ENCODE measurements at places on chromosomes 5 and 9.

- DNase-seq = peak; percentile 84
Measured at GRCh38 chr9:134663753-134664415, 22.3 kb downstream of the COL5A1 start.

- peak; percentile 63 for DNase-seq
Measured at GRCh38 chr9:121447321-121447834, 52.3 kb downstream of the GGTA1 start.

- no peak for DNase-seq
Measured at GRCh38 chr9:706606-707459, 134.7 kb upstream of the DMRT1 start.

DNA sequence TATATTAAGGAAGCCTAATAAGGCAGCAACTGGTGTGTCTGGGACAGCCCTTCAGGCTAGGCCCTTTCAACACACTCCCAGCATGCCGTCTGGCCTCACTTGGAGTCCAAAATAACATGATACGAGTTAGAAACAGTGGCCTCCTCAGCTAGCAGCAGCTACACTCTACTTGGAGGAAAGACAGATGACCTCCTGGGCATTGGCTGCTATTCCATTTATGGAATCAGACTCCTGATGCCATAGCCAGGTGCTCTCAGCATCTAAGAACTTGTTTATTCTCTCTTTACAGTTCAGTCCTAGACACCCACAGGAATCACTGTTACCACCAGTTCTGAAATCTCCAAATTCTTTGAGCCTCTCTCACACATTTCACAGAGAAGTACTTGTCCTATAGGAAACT, 31.8 kb downstream of the RUSC2 start:
- peak; percentile 44 for DNase-seq

DNA sequence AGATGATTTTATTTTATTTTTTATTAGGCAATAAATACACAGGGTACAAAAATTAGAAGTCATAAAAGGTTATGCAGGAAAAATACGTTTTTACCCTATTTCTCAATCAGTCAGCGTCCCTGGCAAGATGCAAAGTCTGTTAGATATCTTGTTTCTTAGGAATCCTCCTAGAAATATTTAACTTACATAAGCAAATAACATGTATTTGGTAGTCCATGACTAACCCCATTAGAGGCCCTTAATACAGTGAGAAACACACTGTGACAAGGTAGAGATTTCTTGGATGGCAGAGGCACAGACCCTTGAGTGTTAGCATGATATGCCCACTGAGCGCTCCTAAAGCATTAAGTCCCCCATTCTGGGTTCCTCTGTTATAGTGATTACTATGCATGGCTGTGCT, 121.2 kb upstream of the ADAMTSL1 start:
- no peak for DNase-seq

DNA sequence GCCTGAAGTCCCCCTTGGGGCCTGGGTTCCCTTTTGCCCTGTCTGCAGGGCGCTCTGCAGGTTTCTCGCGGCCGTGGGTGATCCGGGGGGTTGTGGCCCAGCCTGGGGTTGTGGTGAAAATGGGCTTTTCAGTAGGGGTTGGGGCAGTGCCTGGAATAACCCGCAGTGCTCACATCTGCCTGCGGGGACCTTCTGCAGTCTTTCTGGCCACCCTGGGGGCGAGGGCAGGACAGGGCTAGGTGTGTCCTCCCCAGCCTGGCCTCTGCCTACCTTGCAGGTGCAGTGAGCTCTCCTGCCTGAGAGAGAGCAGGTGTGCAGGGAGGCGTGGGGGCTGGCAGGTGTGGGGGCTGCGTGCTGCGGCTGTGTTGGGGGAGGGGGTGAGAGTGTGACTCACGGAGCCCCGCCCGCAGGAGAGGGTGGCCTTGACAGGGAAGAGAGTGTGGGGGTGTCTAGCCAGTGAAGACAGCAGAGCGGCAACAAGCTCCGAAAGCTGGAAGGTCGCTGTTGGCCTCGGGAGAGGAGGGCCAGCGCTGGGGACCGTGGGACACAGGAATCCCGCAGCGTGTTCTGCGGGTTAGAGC, 131.4 kb downstream of the MRPL36 start:
- no peak for DNase-seq

- DNase-seq = no peak
Measured at GRCh38 chr5:131758520-131758900, 38.3 kb downstream of the FNIP1 start.

DNA sequence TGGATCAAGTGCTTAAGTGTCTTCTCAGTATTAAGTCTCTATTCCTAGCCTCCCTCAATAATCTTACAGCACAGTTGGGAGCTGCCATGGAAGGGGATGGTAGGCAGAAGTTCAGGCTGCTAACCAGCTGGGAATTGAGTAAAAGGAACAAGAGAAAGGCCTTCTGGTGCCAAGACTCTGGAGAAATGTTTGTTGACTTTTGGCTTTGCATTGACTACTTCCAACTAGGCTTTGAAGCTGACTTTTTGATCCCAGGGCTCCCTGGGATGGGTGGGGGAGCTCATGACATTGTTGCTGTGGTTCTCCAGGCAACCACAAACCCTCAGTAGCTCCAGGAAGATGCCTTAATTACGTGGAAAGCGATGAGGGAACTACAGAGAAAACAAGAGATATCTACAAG, 85.2 kb upstream of the HTR4 start:
- DNase-seq = no peak

DNA sequence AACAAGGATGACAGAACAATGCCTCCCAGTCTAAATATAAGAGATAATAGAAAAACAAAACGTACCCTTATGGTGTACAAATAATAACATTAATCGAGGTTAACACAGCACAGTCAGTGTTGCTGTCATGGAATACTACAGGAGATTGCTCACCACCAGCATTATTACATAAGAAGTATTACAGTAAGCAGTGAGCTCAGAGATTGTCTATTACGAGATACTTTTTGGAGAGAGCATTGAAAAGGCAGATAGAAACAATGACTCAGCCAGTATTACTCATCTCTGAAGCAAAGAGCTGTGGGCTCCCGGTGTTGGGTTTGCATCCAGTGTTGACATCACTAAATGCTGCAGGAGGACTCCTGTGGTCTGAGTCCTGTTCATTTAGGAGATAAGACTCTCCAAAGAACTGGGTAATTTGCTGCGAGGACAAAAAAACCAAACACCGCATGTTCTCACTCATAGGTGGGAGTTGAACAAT, 191.9 kb upstream of the SEMA6A start:
- no peak for DNase-seq

DNA sequence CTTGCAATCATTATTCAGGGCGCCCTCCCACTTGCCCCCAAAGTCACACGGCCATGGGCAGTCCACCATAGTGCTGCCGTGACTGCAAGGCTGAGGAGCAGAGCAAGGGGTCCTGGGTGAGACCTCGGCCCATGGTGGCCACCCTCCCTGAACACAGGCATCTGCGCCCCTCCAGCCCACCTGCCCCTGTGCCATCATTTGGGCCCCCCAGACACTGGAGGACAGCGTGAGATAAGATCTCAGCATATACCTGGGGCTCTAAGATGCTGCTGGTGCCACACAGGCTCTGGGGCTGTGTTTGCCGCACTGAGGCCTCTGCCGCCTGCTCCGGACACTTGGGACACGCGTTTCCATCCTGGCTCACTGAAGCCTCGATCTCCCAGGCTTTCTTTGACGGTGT, 3.5 kb downstream of the TMEM250 start:
- DNase-seq = no peak

- no peak for DNase-seq
Measured at GRCh38 chr9:98385751-98386150, 130.3 kb upstream of the TBC1D2 start.

GRCh38 chr5:5932824-5933223, 445.5 kb downstream of the MED10 start:
- DNase-seq = no peak

GRCh38 chr5:31976169-31976568, 197.9 kb downstream of the GOLPH3 start:
- DNase-seq = no peak

GRCh38 chr5:141753971-141754713, 72.1 kb upstream of the ARAP3 start:
- DNase-seq = no peak

GRCh38 chr9:113653746-113654604, 190.4 kb downstream of the RGS3 start:
- no peak for DNase-seq

GRCh38 chr9:123434619-123435240, 78.7 kb downstream of the CRB2 start:
- DNase-seq = no peak

- no peak for DNase-seq
Measured at GRCh38 chr5:52769061-52769460, 18.7 kb upstream of the ITGA1 start.

- peak; percentile 20 for DNase-seq
Measured at GRCh38 chr9:21454149-21454548, 13.9 kb downstream of the IFNA1 start.

DNA sequence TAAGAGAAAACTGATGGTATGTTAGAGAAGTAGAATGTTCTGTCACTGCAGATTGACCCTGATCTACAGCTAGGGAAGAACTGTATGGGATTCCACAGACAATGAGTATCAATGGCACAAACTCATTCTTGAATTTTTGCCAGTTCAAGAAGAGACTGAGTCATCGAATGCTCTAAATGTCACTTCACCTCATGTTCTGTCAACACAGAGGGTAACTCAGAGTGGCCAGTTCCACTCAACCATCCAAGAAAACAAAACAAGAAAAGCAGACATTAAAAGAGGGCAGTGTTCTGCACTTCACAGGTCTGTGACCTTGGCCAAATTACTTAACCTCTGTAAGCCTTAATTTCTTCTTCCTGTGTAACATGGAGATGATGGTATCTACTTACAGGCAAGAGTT, 132.2 kb upstream of the HMHB1 start:
- no peak for DNase-seq

DNA sequence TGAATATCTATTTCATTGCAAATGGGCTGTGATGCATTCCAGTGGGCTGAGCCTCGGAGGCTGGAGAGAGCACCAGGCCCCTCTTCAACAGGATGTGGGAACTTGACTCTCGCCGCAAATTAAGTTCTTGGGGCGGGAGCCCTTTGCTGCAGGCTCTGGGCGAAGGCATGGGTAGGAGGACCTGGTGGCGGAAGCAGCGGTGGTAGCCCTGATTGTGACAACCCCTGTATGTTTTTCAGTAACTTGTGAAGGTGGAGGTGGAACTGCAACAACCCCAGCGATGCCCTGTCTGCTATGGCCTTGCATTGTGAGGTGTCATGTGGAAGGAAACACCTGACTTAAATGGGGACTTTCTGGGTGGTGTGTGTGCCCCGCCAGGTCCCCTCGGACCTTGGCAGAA, 9.4 kb downstream of the FYB1 start:
- DNase-seq = no peak

- no peak for DNase-seq
Measured at GRCh38 chr5:159331093-159331973, 1.0 kb upstream of the IL12B start.

GRCh38 chr5:165258197-165258771, 1752.9 kb downstream of the MAT2B start:
- no peak for DNase-seq

DNA sequence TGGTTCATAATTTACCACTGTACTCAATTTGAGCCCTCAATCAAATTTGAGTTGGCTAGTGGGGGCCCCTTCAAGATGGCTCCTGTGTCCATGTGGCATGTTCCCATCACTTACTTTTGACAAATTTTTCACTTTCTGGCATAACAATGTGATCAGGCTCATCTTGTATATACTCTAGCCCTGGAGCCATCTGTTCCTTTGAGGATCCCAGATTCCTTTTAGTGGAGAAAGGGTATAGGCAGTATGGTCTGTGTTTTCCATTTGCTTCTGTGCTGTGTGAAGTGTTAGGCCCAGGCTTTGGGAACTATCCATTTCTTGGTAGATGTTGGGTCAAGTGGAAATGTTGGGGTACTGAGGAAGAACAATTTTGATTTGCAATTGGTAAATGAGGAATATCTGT, 45.7 kb downstream of the SH3GL2 start:
- no peak for DNase-seq
